ENCODE measurements at places on chromosomes 5 and 9.

- DNase-seq, result peak; percentile 8
These were observed 299.4 kb upstream of the RASA1 start for GRCh38 chr5:86968301-86968753.

DNA sequence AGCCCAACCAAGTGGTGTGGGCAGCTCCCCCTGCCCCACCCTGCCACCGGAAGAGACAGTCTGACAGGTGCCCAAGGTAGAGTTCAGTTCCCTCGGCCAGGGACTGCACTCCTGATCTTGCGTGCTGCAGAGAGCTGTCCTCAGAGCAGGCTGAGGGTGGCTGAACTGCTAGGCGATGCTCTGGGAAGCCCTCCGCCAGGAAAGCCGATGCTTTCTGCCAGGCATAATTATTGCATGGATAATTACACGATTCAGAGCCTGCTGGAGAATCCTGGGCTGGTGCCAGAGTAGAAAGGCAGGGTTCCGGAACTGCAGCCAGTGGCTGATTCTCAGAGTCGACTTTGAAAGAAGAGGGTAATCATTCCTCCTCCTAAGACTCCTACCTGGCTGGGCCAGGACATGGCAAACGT lies 19.3 kb downstream of the KCNIP1 start:
- peak; percentile 66 for DNase-seq

GRCh38 chr9:36218411-36218901 lies 27.7 kb downstream of the CLTA start:
- no peak for DNase-seq

DNA sequence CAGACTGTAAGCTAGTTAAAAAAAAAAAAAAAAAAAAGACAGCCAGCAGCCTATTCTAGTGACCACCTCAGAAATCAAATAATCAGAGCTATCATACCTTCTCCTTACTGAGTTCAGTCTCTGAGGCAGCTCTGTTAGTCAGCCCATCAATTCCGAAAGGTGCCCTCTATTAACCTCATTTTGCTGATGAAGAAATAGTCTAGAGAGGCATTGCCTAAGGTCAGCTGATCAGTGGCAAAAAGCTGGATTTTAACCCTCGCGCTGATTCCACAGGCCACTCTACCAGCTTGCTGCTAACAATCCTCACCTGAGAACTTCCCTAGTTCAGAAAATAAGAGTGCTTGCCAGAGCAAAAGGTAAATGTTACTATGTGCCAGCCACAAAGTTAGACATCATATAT lies 172.0 kb downstream of the DENND1A start:
- DNase-seq, result no peak

- DNase-seq, result no peak
These were observed 691.8 kb downstream of the DNAH5 start for GRCh38 chr5:13252699-13253098.

- DNase-seq, result no peak
These were observed 2.5 kb upstream of the PLAC8L1 start for GRCh38 chr5:146107901-146108300.

DNA sequence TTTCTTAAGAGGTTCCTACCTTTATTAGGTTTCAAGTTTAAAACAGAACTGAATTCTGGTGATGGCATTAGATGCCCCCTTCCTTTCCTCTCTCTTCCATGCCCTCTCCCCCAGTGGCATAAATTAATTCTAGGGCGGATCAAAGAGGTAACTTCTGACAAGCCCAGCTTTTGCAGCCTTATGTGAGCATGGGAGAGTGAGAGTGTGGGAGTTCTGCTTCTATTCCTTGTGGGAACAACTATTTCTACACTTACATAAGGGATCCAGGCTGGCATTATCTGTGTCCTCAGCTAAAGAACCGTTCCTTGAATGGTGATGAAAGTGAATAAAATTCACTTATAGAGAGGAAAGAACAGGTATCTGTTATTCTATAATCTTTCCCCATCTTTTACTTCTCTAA lies 437.6 kb downstream of the KIF4B start:
- no peak for DNase-seq

DNA sequence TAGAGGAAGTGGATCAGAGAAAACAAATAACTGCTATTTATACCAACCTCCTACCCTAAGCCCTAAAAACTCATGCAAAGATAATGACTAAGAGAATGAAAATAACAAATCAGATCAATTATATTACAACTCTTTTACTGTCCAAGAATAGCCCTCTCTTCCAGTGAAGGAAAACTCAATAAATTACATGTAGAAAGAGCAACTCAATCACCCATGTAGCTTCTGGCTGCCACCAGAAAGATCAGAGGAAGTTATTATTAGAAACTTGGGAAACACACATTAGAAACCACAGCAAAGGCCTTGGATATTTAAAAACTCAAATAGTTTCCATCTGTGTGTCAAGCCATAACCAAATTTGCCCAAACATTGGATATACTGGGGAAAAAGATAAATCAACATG lies 134.0 kb upstream of the TARS1 start:
- no peak for DNase-seq

DNA sequence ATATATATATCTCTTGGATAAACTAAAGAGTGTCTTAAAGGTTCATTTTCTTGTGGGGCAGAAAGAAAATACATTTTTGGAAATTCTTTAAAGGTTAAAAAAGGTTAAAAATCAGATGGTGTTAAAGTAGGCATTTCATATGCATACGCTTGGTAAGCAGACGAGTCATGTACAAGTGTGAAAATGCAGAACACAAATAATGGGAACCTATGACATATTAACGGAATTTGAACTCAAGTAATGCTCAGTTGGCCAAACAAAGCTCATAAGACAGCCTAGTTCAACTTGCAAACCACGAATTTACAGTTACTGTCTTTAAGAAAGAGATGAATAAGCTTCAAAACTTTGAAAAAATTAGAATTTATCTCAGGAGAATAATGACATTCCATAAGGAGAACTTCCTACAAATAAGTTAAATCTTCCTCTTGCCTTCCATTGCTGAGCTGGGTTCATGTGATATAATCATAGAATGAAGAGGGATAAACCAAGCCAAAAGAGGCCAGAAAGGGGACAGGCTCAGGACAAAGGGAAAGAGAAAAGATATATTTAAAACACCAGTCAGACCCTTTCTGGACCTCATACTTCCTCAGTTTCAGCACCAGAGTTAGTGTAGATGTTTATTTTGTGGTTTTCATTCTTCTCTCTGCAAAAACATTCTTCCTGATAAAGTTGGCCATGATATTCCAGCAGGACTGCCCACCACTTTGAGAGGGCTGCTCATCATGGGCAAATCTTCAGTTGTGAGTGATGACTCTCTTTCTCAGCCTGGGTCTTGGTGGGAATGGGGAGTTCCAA lies 256.7 kb upstream of the CD180 start:
- DNase-seq, result no peak

GRCh38 chr9:132169672-132170392 lies 8.0 kb downstream of the NTNG2 start:
- no peak for DNase-seq

GRCh38 chr9:131111186-131111853 lies 14.1 kb upstream of the NUP214 start:
- DNase-seq, result peak; percentile 38

DNA sequence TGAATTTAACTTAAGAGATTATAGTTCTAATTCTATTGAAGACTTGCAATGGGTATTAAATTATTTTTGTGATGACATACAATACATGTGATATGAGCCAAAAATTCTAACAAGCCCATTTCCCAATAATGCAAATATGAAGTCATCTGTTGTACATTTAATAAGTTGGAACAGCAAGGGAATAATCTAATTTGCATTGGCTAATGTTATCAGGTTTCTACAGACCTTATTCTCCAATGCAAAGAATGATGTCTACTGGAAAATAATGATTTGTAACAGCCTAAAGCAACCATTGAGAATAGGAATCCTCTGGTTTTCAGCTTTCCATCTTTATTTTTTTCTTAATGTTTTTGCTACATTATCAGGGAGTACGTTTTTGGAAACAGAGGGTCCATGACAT lies 89.1 kb upstream of the MINAR2 start:
- DNase-seq, result no peak

All from hypothalamus (tissue), 51 donors.